ENCODE measurements at places on chromosomes 6 and 20.

GRCh38 chr20:4227085-4227821 is 211.9 kb upstream of the RNF24 start:
- DNase-seq = no peak

- no peak for DNase-seq
Observed at GRCh38 chr6:140708441-140708840, 1334.0 kb upstream of the CITED2 start.

DNA sequence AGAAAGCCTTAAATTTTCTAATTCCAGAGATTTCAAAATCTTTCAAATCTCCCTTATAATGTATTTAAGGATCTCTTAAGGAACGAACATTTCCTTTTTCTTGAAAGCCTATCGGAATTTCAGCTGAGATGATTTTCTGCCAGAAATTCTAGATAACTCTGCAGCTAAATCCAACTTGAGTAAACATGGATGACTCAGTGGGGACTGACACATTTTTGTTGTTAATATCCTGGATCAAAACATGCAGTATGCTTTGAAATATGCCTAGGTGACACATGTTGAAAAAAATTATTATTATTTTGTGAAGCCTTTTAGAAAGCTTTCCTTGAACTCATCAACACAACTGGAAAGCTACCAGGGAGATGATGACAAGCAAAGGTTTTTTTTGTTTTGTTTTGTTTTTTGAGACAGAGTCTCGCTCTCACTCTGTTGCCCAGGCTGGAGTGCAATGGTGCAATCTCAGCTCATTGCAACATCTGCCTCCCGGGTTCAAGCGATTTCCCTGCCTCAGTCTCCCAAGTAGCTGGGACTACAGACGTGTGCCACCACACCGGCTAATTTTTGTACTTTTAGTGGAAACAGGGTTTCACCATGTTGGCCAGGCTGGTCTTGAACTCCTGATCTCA is 140.1 kb upstream of the SNX9 start:
- DNase-seq = no peak

- DNase-seq = no peak
Observed at GRCh38 chr20:40339661-40340449, 349.2 kb downstream of the MAFB start.

DNA sequence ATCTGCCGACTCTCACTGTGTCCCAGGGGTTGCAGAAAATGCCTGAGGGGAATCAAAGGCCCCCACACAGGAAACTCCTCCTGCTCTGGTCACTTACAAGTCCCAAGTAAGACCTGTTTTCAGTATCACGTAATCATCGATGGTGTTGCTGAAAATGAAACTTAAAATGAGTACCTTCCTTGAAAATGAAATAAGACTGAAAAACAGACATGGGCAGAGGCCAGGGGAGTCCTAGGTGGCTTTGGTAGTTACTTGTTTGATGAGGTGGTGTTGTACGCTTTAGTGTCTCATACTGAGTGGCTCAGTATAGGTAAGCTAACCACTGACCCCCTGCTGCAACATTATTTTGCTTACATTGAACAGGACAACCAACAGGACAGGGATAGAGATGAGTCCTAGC is 43.0 kb upstream of the SYNCRIP start:
- DNase-seq = no peak

DNA sequence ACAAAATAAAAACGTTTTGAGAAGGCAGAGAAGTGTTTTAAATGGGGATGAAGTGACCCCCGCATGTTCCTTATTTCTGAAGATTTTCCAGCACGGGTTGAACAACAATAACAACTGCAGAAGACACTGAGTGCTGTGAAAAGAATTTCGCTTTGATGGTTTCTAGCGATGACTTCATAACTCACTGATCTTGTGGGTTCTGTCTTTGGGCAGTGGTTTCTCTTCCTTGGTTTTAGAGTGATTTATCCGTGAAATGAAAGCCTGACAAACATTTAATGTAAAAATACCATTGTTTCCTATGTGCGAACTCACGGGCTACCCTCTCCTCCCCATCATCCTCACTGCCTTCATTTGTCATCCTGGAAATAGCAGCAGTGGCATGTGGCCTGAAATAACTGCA is 793.9 kb downstream of the QKI start:
- no peak for DNase-seq

- DNase-seq = no peak
Observed at GRCh38 chr20:50450881-50451752, 59.1 kb upstream of the PTPN1 start.

DNA sequence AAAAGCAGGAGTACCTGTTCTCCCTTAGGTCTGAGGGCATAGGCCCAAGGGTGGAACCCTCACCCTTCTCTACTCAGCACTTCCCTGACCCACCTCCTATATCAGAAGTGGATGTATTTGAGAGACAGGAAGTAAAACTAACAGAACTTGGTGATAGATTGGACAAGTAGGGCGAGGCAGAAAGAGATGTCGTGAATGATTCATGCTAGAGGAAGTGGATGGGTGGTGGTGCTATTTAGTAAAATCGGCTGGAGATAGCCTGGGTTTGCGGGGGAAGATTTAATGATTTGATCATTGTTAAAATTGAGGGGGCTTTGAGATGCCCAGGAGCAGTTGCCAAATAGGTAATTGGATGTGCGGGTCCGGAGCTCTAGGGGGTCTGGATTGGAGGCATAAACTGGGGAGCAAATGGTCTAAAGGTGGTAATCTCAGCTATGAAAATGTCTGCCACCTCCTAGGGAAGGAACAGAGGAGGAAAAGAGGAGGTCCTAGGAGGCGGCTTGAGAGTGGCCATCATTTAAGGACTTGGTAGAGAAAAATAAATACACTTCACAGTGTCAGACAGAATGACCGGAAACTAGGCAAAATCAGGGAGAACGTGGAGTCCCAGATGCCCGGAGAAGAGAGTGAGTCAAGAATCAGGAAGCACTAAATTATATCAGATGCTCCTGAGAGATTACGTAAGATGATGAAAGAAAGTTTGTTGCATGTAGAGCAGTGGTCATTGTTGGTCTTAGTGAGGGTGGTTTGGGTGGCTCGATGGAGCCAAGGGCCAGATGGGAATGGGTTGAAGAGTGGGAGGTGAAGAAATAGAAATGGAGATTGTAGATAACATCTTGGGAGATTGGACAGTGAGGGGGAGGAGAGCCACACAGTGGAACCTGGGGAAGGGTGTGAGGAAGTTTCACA is 142.0 kb downstream of the CEP57L1 start:
- no peak for DNase-seq

DNA sequence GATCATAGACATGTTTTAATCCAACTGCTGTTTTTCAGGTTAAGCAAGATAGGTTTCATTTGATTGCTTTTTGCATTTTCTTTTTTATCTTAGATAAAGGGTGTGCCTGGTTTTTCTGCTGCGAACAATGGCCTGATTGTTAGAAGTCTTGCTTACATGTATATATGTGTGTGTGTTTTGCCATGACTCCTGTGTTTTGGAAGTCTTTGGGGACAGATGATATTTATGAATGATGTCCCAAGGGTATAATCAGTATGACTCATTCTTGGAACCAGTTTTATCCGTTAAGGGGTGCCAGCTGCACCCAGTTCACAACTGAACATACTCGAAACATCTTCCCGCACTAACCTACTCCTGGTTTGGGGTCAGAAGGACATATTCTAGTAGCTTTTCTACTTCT is 230.1 kb upstream of the SUPT3H start:
- DNase-seq = no peak

- no peak for DNase-seq
Observed at GRCh38 chr6:128827675-128828464, 55.1 kb upstream of the LAMA2 start.

- DNase-seq = no peak
Observed at GRCh38 chr6:149445095-149445466, 39.7 kb downstream of the ZC3H12D start.

GRCh38 chr6:4870821-4871494 is 94.8 kb downstream of the CDYL start:
- no peak for DNase-seq

GRCh38 chr6:90403489-90404381 is 107.1 kb upstream of the BACH2 start:
- DNase-seq = no peak

DNA sequence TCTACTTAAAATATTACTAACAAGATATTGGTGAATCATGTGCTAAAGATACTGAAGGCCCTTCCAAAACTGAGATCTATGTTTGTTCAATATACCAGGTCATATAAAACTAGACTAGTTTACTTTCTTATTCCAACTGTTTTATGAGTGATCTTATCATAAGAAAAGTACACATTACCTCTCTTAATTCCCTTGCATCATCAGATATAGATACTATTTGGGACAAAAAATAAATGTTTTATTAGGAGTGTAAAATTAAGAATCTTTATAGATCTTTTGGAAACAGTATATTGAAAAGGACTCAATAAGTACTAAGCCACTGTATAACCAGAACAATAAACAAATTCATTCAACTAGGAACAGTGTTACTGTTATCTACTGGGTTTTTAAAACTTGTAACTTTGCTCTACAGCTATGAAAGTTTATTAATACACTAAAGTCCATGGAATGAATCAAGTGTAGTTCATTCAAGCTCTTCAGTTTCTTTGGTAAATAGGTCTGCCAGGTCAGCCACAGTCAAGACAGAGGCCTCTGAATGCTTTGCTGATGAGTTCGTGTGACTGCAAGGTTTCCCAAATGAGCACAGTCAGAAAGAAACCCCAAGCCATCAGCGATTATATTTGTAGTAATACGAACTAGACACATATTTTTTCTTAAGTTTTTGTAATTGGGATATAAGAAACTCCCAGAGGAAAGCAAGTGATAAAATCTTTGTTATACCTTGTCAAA is 71.8 kb upstream of the FBXO30 start:
- no peak for DNase-seq

Measured in CD4-positive, alpha-beta T cell treated with Interleukin-6 at 100 ng/mL for 8 hours (primary cell).